ENCODE measurements at places on chromosomes 2 and 18.

GRCh38 chr2:110105608-110106467 lies 9.8 kb downstream of the MALL start:
- DNase-seq: no peak

- DNase-seq: no peak
Measured at GRCh38 chr18:39494211-39494896, 1928.8 kb upstream of the CELF4 start.

- DNase-seq: no peak
Measured at GRCh38 chr2:8277921-8278571, 403.8 kb upstream of the ID2 start.

DNA sequence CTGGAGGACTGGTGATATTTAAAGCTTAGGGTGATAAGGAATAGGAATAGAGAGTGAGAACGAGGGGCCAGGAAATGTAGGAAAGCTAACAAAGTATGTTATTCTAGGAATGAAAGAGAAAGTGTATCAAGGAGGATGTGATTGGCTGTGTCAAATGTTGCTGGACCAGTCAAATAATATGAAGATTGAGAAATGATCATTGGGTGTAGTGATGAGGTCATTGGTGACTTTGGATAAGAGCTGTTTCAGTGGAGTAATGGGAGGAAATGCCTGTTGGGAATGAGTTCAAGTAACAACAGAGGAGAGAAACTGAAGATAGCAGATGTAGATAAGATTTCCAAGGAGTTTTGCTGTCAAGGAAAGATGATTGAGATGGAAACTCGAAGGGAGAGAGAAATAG lies 74.4 kb downstream of the UBE2E3 start:
- DNase-seq: no peak

DNA sequence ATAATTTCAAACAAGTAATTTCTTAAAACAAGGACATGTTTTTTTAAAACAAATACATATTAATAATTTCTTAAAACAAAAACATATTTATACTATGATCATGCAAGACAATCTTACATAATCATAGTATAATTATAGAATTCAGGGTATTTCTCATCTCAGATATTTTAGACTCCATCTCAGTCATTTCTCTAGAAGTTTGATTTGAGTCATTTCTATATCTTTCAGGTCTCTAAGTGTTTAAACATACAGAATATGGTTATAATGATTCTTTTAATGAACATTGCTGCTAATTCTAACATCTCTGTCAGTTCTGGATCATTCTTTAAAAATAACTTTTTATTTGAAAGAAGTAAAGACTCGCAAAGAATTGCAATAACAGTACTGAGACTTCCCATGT lies 154.2 kb upstream of the KYNU start:
- no peak for DNase-seq

DNA sequence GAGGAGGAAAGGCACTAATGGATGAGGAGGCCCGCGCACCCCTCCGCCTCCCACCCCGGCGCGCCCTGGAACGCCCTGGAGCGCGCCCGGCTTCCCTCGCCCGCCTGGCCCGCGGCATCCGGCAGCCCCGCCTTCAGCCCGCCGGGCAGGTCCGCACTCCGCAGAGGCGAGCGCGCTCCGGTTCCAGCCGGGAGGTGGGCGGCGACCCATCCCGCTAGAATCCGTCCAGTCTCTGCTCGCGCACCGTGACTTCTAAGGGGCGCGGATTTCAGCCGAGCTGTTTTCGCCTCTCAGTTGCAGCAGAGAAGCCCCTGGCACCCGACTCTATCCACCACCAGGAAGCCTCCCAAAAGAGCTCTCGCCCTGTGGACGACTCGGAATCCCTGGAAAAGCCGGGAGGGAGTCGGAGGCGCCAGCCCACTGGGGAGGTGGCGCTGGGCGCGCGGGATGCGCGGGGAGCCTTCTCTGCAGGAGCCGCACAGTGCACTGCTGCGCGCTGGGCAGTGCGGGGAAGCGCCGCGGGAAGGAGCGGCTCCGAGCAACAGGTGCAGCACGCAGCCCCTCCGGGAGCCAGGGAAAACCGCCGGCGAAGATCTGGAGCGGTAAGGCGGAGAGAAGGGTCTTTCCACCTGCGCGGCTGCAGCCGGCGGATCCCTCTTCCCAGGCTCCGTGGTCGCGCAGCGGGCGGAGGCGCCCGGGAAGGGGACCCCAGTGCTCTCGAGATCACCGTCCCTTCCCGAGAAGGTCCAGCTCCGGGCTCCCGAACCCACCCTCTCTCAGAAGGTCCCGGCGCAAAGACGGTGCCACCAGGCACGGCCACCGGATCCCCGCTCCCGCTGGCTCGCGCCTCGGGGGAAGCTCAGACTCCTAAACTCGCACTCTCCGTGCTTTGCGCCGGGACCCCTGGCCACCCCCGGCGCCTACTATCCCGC lies at the start of gene GALR1:
TSS of gene GALR1 (plus strand) at position 280 of the 932 bp plus-strand sequence. CDS start 701 bp downstream, outside the sequence.
- DNase-seq: no peak

- DNase-seq: no peak
Measured at GRCh38 chr2:230687498-230687897, 25.1 kb upstream of the CAB39 start.

DNA sequence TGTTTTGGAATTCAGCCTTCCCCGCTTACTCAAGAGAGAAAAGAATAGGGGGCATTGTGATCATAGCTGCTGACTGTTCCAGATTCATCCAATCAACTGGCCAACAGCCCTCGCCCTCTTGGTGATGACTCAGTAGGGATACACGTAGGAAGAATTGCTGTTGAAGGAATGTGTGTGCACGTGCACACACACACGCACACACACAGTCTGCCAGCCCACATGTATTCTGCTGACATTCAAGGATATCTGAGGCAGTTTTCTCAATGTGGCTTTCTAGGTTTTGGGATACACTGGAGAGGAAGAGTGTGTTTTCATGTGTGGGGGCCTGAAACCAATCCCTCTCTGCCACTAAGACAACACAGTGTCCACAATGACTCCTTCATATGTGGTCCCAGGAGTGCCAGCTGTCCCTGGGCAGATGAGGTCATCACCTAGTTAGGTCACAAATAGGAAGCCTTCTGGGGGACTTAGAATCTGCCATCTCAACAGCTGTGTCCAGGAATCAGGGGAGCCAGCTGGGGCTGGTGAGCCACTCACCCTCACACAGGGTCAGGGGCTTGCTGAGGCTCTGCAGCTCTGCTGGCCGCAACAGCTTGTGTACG lies 352.6 kb downstream of the SS18 start:
- DNase-seq: no peak

DNA sequence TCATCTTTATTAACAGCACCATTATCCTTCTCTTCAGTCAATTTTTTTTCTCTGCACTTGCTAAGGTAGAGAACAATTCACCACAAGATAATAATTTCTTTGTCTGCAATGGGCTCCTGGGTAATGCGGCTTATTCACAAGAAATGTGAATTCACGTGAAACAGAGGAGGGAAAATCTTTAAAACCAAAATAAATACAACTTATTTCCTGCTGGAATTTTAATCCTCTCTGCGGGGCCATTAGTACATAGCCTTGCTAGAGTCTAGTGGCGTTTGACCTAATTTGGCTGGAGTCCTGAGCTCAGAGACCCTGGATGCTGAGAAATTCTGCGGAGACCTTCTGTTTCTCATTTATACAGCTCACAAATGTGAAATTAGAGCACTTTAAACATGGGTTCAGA lies 319.3 kb upstream of the MMADHC start:
- no peak for DNase-seq

DNA sequence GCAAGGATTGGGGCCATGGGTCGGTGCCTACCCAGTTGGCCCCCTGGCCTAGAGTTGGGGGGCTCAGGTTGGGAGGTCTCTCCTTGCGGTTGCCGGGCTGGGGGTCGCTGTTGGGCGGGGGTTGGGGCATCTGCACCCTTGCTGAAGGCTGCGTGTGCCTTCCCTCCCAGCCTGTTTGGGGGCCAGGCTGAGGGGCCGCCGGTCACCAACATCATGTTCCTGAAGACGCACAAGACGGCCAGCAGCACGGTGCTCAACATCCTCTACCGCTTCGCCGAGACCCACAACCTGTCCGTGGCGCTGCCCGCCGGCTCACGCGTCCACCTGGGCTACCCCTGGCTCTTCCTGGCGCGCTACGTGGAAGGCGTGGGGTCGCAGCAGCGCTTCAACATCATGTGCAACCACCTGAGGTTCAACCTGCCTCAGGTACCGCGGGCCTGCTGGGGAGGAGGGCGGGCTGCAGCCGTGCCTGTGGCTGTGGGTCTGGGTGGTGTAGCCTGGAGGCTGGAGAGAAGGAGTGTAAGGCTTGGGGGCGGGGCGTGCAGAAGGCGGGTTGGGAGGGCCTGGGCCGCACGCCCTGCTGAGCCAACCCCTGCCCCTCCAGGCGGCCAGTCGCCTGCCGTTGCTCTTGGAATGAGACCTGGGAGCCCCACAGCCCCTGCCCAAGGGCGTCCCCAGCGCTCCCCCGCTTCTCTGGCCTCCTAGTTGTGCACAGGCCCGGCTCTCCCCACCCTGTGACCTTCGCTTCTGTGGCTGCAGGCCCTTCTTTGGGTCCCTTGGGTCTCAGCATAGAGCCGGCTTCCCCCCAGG lies 7.2 kb upstream of the NEU4 start:
- DNase-seq: no peak

DNA sequence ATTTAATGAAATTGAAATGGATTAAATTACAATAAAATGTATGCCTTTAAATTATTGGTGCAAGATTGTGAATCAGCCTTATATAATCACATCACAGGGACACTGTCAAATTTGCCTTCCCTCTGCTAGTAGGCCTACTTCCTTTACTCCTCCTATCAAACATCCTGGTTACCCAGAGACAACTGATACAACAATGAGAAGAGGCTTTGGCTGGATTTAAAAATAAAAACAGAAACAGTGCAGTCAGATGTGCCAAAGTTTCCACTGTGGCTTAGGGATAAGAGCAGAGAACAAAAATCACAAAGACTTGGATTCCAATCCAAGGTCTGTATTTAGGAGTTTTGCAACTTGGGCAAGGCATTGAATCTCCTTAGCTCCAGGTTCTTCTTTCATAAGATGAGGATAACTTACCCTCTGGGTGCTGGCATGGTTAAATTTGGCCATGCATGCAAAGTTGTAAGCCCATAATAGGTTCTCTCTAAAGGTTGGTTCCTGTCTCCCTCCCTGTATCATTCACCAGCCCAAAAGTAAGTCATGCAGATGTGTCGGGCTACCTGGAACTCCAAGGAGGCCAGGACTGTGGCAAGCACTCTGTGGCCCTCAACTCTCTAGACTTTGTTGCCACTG lies 99.3 kb upstream of the LRATD1 start:
- no peak for DNase-seq

DNA sequence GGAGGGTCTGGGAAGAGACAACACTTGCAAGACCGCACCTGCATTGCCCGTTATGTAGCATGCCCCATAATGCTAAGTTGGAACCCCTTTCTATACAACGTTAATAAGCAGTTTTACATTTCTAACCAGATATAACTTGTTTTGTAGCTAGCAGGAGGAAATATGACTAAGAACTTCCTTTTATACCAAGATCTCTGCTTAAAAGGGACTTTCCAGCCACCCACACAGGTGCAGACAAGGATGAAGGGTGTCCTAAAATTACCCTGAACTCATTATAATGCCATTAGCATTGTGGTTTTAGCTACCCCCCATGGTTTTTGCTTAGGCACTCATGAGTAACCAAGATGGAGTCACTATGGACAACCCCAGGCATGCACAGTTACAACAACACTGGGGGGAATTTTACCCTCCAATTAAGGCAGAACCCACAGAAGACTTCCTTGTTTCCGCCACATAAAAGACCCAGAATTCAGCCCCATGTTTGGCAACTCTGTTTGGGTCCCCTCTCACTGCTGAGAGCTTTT lies 362.8 kb downstream of the CBLN2 start:
- DNase-seq: no peak

GRCh38 chr2:219060821-219061791 lies at the start of gene IHH:
IHH (minus strand) TSS chr2:219060921; CDS start chr2:219060467, 454 bp downstream.
- no peak for DNase-seq

DNA sequence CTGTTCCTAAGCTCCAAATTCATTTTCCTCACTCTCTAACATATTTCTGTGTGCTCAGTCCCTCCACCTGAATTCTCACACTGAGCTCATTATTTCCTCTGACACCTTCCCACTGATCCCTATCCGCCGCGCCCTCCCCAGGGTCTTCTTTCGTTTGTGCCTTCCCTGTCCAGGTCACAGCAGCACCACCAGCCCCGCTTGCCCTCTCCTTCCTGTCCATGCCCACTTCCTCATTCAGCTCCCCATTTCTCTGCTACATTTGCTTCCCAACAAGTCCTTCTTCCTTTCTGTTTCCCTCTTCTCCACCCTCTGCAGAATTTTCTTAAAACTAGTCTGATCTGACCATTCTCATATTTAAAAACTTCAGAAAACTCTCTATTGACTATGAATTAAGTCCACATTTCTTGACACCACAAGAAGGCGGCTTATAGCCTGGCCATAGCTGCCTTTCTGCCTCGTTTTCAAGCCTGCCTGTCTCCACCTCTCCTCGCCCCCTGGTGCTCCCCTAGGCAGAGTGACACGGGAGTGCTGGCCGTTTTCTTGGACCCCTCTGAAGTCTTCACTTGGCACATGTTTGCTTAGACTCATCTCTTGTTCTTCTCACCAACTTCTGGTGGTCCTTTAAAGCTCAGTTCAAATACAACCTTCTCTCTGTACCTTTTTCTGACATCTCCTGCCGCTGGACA lies 138.7 kb upstream of the BOD1L2 start:
- DNase-seq: no peak

GRCh38 chr2:131349021-131349420 lies 14.9 kb downstream of the RAB6D start:
- no peak for DNase-seq

GRCh38 chr2:241844831-241845578 lies 13.7 kb downstream of the PDCD1 start:
- DNase-seq: no peak

DNA sequence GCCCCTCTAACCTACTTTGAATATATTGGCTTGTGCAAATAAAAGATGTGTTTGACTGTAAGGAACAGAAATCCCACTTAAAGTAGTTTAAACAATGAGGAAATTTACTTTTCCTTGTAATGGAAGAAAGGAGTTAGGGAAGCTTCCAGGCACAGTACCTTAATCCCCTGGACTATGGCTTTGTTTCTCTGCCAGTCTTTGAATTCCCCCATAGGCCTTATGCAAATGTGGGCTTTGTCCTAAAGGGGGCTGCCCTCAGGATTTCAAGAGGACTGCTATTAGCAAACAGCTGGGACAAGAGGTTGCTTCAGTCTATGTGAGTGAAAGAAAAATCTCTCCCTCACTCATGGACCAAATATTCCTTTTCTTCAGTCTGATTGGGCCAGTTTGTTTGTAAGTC lies 255.1 kb upstream of the THSD7B start:
- no peak for DNase-seq

Data from activated naive CD4-positive, alpha-beta T cell (primary cell).